ENCODE measurements at places on chromosomes 7 and 10.

- DNase-seq, result no peak
Observed at GRCh38 chr10:33537066-33537465, 202.6 kb upstream of the NRP1 start.

DNA sequence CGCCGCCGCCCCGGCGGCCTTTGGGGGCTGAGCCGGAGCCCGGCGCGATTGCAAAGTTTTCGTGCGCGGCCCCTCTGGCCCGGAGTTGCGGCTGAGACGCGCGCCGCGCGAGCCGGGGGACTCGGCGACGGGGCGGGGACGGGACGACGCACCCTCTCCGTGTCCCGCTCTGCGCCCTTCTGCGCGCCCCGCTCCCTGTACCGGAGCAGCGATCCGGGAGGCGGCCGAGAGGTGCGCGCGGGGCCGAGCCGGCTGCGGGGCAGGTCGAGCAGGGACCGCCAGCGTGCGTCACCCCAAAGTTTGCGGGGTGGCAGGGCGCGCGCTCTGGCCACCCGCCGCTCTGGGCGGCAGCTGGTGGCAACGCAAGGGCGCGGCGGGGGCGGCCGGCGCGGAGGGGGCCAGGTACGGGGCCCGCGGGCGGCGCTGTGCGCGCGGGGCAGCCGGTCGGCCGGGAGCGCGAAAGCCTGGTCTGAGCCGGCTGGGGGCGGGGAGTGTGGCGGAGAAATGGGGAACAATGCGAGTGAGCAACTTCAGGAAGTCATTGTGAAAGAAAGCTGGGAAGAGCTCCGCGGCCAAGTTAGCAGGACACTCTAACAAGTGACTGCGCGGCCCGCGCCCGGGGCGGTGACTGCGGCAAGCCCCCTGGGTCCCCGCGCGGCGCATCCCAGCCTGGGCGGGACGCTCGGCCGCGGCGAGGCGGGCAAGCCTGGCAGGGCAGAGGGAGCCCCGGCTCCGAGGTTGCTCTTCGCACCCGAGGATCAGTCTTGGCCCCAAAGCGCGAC, at the start of gene IKZF1:
Gene IKZF1 (plus strand): TSS at position 588 of the 782 bp plus-strand sequence. CDS start 14,346 bp downstream, outside the sequence.
- no peak for DNase-seq

DNA sequence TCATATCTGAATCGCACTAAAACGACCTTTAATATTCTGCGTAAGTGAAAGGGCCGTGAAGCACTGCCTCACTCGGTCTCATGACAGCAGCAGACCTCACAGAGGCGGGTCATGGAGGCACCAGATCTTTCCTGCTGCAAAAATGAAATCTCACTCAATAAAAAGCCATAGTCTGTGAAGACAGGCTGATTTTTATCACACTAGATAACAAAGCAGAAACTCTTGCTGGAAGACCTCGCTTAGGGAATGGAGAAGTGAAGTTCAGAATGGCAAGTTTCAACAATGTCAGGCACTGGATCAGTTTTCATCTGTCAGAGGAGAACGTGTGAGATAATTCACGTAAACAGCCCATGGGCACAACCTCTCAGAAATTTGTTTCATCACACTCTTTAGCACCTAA, 8.0 kb downstream of the SEPHS1 start:
- DNase-seq, result no peak

DNA sequence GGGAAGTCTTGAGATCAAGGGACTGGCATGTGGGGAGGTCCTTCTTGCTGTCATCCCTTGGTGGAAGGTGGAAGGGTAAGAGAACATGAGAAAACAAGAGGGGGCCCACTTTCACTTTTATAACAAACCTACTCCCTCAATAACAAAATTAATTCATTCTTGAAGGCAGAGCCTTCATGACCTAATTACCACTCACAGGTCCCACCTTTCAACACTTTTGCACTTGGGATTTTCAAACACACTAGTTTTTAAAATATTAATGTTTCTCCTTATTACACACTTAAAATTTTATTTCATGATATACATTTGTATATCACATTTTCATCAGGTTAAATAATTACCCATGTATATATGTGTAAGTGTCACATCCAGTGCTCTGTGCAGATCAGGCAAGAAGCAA, 2.0 kb downstream of the ST7 start:
- DNase-seq, result no peak

DNA sequence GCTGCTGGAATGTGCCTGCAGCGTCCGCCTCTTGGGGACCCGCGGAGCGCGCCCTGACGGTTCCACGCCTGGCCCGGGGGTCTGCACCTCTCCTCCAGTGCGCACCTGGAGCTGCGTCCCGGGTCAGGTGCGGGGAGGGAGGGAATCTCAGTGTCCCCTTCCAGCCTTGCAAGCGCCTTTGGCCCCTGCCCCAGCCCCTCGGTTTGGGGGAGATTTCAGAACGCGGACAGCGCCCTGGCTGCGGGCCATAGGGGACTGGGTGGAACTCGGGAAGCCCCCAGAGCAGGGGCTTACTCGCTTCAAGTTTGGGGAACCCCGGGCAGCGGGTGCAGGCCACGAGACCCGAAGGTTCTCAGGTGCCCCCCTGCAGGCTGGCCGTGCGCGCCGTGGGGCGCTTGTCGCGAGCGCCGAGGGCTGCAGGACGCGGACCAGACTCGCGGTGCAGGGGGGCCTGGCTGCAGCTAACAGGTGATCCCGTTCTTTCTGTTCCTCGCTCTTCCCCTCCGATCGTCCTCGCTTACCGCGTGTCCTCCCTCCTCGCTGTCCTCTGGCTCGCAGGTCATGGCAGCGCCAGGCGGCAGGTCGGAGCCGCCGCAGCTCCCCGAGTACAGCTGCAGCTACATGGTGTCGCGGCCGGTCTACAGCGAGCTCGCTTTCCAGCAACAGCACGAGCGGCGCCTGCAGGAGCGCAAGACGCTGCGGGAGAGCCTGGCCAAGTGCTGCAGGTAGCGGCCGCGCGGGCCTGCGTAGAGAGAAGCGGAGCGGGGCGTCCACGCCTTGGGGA, 645 bp downstream of the SLC26A4 start:
- no peak for DNase-seq

- peak; percentile 23 for DNase-seq
Observed at GRCh38 chr10:86710987-86711512, 42.7 kb downstream of the LDB3 start.

GRCh38 chr10:44759122-44759521, 152.0 kb upstream of the TMEM72 start:
- DNase-seq, result no peak

- DNase-seq, result no peak
Observed at GRCh38 chr7:99789441-99790070, 5.6 kb upstream of the CYP3A4 start.

- DNase-seq, result no peak
Observed at GRCh38 chr10:58731276-58731675, 218.6 kb downstream of the BICC1 start.

DNA sequence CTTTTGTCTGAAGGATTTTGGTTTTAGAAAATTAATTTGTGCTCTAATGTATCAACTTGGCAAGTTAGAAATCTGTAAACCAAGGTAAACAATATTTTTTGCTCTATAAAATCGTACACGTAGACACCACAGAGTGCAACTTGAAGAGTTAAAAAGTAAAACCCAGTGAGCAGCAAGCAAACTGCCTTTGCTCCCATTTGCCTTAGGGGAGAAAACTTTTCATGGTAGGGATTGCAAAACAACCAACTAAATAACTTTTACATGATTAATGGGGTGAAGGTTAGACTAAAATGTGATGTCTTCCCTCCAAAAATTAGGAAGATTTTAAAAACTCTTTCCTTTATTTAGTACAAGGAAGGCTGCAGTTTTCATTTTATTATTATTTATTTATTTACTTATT, 224.2 kb upstream of the LYZL1 start:
- DNase-seq, result no peak

DNA sequence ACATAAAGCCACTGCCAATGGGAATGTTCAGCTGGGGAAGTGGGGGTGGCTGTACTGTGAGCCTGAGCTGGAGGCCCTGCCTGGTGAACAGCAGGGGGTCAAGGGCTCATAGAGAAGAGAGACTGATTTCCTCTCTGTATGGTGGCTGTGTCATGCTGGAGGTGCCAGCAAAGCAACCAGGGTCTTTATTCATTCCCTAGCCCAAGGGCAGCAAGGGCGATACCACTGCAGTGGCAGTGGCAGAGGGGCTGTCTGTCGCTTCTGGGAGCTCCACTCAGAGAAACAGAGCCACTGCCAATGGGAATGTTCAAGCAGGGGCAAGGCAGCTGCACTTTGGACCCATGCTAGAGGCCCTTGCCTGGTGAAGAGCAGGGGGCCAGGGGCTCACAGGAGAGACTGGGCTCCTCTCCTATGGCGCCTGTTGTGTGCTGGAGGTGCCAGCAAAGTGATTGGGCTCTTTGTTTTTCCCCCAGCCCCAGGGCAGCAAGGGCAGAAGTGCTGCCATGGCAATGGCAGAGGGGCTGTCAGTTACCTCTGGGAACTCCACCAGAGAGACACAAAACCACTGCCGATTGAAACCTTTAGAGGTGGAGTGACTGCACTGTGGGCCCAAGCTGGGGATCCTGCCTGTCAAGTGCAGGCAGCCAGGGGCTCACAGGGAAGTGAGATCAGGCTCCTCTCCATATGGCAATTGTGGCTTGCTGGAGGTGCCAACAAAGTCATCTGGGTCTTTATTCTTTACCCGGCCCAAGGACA, 545.1 kb downstream of the SH2D4B start:
- no peak for DNase-seq

DNA sequence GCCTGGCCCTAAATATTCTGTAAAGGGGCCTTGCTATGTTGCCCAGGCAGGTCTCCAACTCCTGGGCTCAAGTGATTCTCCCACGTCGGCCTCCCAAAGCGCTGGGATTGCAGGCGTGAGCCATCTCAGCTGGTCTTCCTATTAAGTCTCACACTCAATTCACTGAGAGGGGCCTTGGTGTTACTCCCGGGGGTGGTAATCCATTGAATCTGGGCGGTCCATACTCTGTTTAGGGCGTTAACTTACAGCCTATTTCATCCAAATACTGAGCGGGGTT, 665 bp upstream of the SRRT start:
- DNase-seq, result no peak

GRCh38 chr7:143341842-143342241, 20.7 kb downstream of the FAM131B start:
- DNase-seq, result no peak

DNA sequence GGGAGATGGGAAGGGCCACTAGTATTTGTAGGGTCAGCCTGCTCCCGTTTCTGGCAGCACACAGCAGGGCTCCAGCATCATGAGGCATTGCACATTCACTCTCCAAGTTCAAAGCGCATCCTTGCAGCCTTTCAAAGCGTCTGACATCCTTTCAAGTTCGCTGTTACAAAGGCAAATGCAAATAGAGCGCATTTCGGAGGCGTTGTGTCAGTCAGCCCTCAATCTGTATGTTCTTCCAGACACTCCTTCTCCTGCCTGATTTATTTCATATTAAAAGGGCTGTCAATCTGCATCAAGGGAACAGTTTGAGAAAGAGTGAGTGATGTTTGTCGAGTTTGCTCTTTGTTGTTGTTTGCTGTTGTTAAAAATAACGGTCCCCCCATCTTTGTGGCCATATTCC, 188.5 kb downstream of the SNX10 start:
- no peak for DNase-seq

DNA sequence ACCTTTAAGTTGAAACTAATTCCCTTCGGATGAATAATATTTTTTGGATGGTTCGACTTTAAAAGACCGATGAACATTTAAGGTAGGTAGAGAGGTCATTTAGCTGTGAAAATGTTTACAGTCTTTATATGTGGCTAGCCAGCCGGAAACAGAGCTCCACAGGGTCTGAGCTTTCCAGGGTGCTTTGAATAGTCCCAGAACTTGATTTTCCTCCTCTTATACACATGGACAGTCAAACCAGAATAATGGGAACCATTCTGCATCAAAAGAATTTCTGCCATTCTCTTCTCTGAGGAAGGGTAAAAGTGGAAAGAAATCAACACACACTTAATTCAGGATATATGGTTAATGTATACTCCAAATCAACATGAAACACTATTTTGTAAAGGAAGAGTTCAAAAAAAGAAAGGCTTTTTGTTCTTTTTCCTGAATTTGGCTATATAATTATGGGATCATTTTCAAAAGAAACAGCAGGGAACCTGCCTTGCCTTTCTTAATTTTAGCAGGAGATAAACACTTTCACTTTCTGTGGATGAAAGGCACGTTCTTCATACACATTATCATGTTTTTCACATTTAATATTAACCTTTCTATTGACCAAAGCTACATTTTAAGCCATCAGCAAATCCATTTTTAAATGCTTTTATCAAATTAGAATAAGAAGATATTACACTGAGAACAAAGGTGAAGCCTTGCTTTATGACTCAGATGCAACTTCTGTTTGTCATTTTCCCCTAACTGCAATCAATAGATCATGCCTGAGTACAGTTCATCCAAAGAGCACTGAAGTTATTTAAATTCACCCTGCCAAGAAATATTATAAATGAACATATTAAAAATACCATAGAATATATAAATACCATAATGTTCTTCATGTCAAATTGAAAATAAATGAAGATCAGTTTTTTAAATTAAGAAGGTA, 307.3 kb downstream of the THSD7A start:
- no peak for DNase-seq

DNA sequence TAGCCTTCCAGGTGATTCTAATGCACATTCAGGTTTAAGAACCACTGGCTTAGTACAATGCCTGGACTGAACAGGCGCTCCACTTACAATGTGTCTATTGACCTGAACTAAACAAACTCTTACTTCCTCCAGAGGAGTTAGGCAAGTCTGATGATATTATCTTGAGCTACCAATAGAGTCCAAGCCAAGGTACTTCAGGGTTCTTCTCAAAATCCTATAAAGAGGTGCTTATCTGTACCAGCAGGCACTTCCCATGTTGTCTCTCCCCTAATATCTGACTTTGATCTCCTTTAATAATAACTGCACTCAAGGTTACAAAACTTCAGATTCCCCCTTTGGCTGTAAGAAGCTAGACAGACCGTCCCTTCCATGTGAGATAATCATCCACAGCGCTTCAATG, 157.0 kb upstream of the SVIL start:
- no peak for DNase-seq

GRCh38 chr7:36591636-36592035, 132.7 kb downstream of the AOAH start:
- no peak for DNase-seq

DNA sequence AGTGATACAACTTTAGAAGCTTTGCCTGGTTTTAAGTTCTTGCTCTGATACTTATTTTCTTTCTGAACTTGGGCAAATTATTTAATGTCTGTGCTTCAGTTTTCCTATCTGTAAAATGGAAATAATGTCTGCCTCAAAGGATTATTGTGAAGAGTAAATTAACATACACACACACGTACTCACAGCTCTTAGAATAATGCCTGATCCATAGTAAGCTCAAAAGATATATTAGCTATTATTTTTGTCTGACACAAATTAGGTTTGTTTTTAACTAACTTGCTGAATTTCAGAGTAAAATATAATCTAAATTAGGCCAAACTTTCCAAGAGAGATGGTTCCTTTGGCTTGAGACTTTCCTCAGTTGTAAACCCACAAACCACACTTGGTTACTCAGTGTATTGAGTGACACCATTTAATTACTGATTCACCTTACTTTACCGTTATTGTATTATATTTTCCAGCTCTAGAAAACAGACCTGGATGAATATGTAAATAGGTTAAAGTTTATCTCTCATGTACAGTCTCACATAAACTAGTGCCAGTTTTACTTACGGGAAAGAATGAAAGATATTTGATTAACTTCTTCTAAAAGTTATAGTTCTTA, 50.4 kb downstream of the VTI1A start:
- DNase-seq, result no peak

GRCh38 chr7:80373429-80374032, 138.3 kb downstream of the GNAT3 start:
- DNase-seq, result no peak

- no peak for DNase-seq
Observed at GRCh38 chr7:50356212-50356944, 51.9 kb downstream of the IKZF1 start.

GRCh38 chr10:22795546-22795945, 81.2 kb upstream of the PIP4K2A start:
- no peak for DNase-seq
